ENCODE measurements at places on chromosomes 1 and 21.

GRCh38 chr1:119347858-119348257 lies 20.7 kb upstream of the HAO2 start:
- DNase-seq: no peak

DNA sequence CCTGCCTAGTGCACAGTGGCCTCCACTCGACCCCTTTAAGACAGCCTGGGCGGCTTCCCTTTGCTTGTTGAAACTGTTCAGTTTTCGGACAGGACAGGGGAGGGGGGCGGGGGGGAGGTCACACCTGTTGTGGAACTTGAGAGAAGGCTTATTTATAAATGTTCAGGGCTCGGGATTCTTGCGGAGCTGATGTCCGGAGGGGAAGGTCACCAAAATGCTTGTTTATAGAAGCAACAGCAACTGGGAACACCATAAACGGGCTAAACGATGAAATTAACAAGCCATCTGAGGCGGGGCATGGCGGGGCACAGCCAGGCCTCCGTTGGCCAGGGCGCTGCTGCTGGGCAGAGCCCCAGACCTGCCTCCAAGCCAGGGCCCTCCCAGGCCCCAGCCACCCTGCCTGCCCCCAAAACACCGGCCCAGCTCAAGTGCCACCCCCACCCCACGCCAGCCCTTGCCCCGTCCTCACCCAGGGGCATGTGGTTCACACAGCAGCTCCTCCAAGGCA lies 59.8 kb upstream of the CASZ1 start:
- DNase-seq: no peak

GRCh38 chr1:107649023-107649422 lies 316.0 kb downstream of the VAV3 start:
- DNase-seq: no peak

- no peak for DNase-seq
These were observed 32.5 kb downstream of the LRRC3 start for GRCh38 chr21:44487831-44488230.

DNA sequence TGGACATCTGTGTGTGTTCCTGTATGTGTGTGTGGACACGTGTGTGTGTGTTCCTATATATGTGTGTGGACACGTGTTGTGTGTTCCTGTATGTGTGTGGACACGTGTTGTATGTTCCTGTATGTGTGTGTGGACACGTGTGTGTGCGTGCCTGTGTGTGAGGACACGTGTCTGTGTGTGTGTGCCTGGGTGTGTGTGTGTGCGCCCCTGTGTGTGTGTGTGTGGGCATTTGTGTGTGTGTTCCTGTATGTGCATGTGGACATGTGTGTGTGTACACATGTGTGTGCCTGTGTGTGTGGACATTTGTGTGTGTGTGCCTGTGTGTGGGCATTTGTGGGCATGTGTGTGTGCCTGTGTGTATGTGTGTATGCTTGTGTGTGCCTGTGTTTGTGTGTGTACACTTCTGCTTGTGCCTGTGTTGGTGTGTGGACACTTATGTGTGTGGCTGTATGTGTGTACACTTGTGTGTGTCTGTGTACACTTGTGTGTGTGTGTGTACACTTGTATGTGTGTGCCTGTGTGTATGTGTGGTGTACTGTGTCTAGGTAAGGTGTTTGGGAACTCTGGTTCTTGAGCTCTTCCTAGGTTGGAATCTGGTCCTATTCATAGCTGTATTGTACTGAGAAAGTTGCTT lies 3.7 kb upstream of the IGSF21 start:
- no peak for DNase-seq
